ENCODE measurements at places on chromosomes 7 and 10.

DNA sequence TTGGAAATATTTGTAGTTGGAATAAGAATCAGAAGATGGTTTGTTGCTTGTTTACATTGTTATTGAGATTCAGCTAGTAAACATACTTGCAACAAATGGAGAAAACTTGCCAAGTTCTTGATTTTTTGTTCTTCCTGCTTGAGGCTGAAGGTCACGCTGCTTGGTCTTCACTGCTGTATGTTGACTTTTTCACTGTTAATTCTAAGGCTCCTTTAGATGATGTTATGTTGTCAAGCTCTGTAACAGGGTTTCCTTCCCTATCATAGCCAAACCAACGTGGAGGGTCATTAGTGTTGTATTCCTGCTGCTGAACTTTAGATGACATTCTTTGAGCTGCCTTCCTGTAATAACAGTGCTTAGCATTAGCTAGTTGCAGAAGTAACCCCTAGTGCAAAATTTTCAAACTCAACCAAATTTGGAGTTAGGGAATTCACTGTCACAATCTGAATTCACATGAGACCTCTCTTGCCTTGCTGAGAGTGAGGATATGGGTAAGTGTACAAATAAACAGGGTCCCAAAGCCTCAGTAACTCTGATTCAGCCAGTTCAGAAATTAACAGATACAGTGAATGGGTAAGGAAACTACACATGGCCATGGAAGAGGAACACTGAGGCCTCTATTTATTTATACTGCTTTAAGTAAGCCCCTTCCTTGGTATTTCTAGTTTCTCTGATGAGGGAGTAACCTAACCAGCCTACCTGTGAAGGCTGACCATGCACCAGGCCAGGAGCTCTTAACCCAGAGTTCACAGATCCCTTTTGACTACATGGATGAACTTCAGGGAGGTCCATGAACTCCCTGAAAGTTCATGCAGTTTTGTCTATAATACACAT is 64.6 kb downstream of the FAM185A start:
- DNase-seq: no peak

- no peak for DNase-seq
Observed at GRCh38 chr7:98949336-98950044, 71.2 kb downstream of the TRRAP start.

DNA sequence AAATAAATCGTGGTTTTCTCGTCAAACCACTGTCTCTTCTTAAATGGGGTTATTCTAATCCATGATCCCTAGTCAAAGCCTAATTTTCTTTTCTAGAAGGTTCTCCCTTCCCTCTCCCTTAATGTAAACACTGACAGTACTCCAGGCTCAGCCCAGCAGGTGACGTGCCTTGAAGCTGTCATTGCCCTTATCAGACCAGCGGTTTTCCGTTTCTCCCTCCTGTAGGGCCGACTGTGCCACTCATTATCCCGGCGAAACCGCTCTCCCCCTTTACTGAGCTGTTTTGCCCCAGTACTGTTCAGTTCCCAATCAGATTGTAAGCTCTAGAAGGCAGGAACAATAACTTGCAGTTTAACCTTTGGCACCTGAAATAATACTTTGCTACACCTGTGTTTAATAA is 153.5 kb upstream of the RHEB start:
- DNase-seq: no peak

- no peak for DNase-seq
Observed at GRCh38 chr10:86019141-86019540, 347.5 kb downstream of the GRID1 start.

DNA sequence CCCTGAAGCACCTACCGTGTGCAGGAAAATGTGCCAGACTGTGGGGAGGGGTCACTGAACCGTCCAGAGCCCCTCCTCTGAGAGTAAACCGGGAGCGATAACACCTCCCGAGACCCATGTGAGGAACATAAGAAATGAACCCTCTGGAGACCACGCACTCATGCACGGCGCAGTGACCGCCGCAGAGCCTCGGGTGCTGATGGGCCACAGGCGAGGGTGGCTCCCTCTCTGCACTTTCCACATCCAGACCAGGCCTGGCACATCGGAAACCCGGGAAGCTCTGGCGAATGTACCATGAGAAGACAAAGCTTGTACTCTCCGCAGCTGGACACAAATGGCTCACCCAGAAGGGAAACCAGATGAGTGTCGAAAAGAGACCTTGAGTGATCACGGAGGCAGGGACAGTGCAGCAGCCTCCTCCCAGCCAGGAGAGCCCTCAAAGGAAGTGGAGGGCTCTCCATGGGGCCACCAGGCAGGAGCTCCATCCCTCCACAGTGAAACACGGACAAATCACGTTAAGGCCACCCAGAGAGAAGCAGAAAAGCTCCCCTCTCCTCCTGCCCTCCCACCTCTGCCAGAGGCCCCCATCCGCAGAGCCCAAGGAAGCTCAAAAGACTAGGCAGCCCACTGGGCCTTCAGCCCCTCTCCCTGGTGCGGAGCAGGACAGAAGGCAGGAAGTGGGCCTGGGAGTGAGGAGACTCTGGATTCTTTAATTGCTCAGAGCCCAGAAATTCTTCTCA is 178.1 kb upstream of the PPP2R2D start:
- no peak for DNase-seq

GRCh38 chr7:14457568-14458453 is 444.7 kb downstream of the DGKB start:
- DNase-seq: peak; percentile 76

GRCh38 chr10:21813946-21814345 is 189.6 kb downstream of the DNAJC1 start:
- no peak for DNase-seq

- no peak for DNase-seq
Observed at GRCh38 chr7:152145853-152146466, 120.5 kb downstream of the GALNT11 start.

DNA sequence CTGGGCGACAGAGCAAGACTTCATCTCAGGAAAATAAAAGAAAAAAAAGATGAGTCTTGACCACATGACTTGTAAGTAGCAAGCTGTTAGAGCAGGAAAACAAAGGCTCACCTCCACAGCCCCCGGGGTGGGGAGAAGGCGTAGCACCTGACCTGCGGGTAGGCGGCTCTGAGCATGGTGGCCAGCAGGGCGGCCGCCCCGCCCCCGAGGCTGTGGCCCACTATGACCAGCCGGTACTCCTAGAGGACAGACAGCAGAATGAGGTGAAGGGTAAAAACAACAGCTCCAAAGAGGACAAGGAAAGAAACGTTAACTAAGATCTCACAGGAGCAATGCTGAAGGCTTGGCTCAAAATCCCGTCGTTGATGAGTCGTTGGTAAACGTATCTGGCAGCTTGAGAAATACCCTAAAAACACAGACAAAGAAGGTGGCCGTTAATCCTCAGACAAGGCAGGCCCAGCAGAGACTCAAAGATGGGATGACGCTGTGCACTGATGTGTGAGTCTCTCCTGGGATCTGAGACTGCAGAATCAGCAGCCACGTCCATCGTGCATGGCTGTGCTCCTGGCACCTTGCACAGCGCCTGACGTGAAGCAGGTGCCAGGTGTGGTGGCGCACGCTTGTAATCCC is 31.1 kb downstream of the DAGLB start:
- DNase-seq: no peak

DNA sequence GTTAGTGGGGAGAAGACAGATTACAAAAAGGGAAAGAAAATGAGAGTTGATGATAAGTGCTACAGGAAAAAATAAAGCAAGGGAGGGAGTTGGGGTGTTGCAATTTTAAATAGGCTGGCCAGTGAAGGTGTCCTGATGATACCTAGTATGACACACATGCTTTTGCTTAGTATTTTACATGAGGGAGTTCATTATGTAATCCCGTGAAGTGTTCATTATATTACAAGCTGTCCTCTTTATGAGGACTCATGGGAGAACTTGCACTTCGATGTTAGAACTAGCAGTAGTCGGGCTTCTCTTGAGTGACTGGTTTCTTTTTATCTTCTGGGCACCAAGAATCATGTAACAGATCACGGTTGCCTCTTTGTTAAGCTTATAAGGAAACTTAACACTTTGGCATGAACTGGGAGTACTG is 102.3 kb upstream of the MTPN start:
- no peak for DNase-seq

- no peak for DNase-seq
Observed at GRCh38 chr10:65723525-65723924, 1202.3 kb upstream of the LRRTM3 start.

DNA sequence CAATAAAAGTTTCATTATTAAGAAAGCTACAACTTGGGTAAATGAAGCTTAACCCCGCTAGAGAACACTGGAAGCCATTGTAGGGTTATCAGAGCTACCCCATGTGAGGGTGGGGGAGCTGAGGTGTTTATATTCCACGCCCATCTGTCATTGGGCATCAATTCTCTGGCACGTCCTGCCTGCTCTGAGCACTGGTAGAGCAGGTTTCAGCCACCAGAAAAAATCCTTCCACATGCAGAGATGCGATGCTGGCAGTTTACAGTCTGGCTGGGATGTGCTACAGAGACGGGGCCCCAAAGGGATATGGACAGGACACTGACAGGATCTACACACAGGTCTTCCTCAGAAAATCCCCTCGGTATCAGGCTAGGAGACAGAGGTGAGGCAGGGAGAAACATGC is 15.9 kb upstream of the RAPGEF5 start:
- no peak for DNase-seq

GRCh38 chr7:2231992-2232765 is 566 bp downstream of the MAD1L1 start:
- DNase-seq: no peak

DNA sequence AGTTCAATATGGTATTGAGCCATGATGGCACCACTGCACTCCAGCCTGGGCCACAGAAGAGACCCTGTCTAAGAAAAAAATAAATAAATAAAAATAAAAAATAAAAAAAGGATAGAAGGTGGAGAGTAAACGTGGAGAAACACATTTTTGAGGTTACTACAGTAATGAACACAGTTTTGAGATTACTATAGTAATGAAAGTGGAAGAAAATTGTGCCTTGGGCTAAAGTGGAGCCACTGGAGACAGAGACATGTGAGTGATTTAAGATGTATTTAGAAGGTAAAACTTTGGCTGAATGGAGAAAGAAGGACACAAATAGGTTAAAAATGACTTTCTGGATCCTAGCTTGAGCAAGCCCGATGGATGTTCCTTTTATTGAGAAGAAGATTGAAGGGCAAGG is 76.8 kb downstream of the HGF start:
- DNase-seq: no peak

DNA sequence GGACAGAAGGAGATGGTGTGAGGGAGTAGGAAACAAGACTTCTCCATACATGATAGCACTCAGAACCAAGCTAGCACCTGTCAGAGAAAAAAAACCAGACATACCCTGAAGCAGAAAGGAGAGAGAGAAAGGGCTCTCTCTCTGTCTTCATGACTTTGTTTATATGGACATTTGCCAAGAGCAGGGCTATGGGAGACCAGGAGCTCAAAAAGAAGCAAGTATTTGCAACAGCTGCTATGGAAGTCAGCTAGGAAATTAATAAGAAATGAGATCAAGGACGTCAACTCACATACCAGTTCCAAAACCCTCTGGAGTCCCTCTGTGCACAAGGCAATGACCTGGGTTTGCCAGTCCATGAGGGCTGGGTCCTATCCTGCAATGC is 111.6 kb downstream of the SGMS1 start:
- DNase-seq: no peak

DNA sequence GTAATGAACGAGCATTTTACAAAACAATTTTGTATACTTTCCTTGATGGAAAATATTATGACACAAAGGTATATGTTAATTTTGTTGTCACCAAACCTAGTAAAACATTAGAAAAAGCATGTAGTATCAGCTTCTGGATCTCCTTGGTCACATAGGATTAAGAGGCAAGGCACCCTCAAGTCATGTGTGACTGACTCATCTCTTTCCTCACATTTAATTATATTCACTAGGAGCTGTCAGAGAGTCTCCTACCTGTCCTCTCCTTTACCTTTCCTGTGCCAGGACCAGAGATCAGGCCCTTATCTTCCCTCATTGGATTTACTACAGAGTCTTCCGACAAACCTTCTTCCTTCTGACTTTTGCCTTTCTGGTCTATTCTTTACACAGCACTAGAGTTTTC is 111.3 kb upstream of the RPA3 start:
- DNase-seq: no peak

DNA sequence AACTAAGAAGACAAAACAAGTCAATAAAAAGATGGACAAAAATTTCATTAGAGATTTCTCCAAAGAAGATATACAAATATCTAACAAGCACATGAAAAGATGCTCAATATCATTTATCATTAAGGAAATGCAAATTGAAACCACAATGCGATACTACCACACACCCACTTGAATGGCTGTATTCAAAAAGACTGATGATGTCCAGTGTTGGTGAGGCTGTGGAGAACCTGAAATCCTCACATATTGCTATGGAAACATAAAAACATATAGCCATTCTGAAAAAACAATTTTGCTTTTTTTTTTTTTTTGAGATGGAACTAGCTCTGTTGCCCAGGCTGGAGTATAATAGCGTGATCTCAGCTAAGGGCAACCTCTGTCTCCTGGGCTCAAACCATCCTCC is 124.1 kb upstream of the LAMB4 start:
- no peak for DNase-seq

DNA sequence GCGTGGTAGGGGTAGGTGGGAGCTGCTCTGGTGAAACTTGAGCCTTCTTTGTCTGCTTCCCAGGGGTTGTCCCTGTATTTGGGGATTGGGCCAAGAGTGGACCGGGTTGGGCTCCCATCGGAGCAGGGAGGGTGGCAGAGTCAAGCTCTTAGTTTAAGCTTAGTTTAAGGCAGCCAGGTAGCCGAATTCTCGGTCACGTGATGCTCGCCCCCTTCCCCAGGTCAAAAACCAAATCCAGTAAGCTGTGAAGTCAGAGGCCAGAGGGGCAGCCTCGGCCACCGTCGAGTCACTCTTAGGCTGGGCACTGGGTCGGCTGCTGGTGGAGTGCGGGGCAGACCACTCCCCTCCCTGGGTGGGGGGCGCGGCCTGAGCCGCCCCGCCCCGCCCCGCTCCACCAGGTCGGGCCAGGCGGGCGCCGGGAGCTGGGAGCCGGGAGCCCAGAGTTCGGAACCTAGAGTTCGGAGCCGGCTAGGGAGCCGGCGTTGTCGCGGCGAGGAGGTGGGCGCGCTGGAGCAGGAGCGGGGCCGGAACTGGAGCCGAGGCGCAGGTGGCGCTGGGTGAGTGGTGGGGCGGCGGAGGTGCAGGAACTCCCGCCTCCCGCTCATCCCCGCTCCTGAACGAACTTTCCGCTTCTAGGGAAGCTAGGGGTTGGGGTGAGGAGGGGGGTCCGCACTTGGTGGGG is 2.8 kb upstream of the LZTS2 start:
- DNase-seq: no peak

DNA sequence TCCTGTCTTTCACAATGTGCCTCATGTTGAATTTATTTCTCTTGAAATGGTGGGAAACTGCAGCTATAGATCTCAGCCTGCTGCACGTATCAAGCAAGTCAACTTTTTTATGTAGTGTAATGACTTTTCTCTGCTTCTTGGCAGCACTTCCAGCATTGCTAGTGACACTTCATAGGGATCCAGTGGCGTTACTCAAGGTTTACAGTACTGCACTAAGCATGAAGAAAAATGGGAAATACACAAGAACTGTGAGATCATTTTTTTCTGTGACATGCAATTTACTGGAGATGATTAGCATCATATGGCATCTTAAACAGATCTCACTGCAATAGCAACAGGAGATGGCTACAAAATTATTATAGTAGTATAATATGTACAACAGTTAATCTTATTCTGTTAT is 90.9 kb downstream of the POLR1F start:
- DNase-seq: no peak

- DNase-seq: no peak
Observed at GRCh38 chr10:104683567-104683966, 42.5 kb downstream of the SORCS3 start.

GRCh38 chr7:93159490-93159889 is 11.3 kb upstream of the SAMD9L start:
- no peak for DNase-seq

GRCh38 chr7:37549076-37549931 is 100.6 kb upstream of the ELMO1 start:
- no peak for DNase-seq

Data from femur (tissue), 1 donor.